ENCODE measurements at places on chromosomes 1 and 21. TPM values are rescaled to one million over a fixed set of nuclear protein-coding genes. Genes with fewer than 3 reads are reported as not detected.
A peak's percentile ranks its signal among the peaks of the same experiment; 100 is the strongest.

ERICH3 gene
- total RNA-seq = 0.09 TPM

PPIAL4G gene
- 0.23 TPM for total RNA-seq

ZNF669 gene
- 12.7 TPM for total RNA-seq

PGBD2 gene
- 6.7 TPM for total RNA-seq

GNAT2 gene
- not detected for total RNA-seq

S100A13 gene
- total RNA-seq = 40.6 TPM

DNA sequence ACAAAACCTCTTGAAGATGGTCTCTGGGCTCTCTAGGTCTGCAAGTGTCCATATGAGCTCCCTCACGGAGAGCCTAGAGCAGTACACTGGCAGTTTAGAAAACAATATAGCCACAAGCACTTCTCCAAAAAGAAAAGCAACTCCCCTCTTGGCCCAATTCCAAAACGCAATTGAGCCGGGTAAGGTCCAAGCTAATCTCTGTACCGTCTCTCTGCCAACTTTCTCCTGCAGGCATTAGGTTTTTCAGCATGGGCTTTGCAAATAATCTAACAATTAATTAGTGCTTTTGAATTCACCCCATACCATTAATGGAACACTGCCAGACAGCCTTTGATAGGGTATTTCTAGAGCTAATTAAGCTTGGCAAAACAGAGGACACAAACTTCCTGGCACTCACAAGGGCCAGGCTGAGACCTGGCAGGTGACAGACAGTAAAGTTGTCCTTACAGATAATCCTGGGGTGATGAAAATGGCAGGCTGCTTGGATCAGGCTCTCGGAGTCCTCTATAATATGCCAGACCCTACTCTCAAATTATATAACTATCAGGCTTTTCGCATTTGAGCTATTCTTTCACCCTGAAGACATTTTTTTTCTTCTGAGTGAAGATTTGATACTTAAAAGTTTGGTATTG, 39.8 kb downstream of the TGFBR3 start:
- ATAC-seq = no peak

DNA sequence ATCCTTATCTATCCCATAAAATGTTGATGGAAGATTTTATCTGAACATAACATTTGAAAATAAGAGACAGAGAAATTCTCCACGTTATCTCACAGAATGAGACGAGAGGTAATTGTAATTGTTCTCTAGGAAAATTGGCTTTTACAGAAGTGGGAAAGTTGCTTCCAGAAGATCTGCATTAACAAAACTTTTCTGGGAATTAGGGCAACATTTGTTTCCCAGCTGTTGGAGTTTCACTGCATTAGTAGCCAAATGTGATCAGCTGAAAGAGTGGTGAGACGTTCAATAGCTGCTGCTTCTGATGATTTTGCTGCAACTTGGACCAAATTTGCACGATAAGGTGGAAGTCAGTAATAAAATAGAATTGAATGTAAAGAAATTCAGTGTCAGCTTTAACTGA, 7.6 kb downstream of the CHODL start:
- no peak for ATAC-seq

DNA sequence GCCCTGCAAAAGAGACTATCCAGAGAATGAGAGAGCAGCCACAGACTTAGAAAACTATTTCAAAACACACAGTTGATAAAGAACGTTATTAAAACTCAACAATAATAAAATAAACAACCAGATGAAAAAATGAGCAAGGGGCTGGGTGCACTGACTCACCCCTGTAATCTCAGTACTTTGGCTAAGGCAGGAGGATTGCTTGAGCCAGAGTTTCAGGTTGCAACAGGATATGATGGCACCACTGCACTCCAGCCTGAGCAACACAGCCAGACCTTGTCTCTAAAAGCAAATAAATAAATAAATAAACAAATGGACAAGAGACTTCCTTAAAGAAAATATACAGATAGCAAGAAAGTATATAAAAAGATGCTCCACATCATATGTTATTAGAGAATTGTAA, 144.6 kb downstream of the LRRIQ3 start:
- ATAC-seq = no peak

GRCh38 chr1:202207292-202207691, 13.7 kb downstream of the LGR6 start:
- peak; percentile 78 for ATAC-seq

DNA sequence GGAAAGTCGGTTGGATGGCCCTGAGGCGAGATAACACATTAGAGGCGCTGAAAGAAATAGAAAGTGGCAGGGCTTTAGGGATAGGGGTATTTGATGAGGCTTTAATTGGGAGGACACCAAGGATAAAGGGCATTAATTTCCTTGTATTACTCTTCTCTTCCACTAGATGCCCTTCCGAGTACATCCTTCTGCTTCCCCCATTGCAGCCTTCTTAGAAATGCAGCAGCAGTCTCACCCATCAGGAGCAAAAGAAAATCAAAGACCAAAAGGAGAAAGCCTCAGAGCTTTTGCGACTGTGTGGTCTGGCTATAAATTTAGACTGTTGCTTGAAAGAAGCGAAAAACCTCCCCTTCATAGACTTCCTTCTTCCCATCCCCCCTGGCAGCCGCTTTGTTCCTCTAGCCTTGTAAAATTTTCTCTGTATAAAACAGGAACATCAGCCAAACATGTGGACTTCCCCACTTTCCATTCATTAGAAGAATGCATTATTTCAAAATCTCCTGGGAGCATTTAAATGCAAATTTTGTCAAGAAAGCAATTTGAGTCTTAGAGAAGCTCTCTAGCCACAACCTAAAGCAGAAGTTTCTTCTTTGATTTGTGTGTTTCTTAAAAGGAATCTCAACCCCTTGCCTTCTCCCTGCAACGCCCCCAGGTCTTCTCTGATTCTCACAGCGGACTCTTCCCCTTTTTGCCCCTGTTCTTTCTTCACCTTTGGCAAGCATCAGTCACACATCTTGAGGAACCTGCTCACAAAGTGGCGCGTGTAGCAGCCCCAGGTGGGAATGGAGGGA, 76.6 kb downstream of the NDUFS5 start:
- ATAC-seq = peak; percentile 18

DNA sequence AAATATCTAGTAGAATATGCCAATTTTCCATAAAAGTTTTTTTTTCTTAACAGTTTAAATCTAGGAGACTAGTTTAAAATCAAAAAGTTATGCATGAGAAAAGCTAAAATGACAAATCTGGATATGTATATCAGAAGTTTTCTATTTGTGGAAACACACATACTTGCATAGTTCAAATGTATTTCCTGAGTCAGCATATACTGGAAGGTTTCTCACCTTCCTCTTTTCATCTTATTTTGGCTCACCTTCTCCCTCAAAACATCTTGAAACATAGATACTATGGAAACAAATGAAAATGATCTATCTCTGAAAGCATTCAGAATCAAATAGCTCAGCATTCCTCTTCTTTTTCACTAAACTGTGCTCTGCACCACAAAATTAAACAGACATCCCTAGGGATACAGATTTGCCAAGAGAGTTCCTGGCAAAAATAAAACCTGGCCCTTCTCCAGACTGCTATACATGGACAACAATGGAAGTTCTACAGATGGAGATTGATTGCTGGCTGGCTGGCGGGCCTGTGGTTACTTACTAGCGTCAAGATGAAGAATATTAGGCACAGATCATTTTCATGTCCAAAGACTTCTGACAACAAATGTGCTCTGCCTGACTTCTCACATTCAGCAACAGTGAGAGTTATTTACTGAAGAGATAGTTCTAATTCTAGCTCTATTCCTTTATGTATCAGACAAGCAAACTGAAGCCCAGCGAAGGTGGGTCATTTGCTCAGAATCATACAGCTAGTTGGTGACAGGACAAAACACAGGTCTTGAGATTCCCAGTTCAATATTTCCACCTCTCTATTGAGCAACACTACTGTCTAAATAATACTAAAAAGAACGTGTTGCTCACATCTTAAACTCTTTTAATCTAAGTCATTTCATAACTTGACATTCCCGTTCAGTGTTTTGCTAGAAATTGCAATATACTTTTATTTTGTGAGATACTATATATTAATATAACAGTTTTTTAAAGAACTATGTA, 26.6 kb downstream of the DIPK1A start:
- peak; percentile 65 for ATAC-seq

GRCh38 chr1:182639330-182639729, 35.1 kb upstream of the RGS16 start:
- peak; percentile 71 for ATAC-seq

DNA sequence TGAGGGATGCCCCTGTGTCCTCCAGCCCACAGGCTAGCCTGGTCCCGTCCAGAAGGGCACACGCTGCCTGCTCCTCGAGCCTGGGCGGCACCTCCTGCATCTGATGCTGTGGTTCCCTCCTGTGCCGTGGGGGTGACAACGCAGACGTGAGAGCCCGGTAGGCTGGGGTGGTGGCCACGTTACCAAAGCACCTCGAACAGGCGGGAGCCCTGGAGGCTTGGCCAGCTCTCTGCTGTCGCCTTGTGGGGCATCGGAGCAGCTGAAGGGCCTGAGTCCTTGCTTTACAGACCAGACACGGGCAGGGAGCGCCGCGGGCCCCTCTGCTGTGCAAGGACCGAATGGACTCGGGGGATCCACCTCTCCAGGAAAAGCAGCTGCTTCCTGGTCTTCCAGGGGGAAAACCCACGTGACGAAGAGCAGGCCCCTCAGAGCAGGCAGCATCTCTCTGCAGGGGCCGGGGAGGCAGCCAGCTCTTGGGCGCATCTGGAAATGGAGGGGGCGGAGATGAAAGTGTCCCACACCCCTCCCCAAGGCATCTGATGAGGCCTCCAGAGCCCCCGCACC, 133.3 kb downstream of the NPHP4 start:
- no peak for ATAC-seq

DNA sequence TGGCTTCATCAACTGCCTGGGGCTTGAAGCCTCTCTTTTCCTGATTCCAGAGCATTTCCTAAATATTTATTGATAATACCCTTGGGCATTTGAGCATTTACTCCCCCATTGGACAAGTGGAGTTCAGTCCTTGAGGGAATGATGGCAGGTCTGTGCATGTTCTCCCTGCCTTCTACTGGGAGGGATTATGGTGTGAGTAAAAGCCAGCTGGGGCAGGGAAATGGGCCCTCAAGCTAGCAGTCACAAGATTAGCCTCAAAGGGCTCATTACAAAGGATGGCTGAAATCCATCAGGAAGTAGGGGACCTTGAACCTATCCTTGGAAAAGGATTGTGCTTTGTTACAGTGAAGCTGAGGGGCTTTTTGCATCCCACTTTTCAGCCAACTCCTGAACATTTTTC, 24.2 kb upstream of the OSBPL9 start:
- no peak for ATAC-seq

GRCh38 chr21:33402001-33402979, 923 bp upstream of the IFNGR2 start:
- peak; percentile 27 for ATAC-seq

DNA sequence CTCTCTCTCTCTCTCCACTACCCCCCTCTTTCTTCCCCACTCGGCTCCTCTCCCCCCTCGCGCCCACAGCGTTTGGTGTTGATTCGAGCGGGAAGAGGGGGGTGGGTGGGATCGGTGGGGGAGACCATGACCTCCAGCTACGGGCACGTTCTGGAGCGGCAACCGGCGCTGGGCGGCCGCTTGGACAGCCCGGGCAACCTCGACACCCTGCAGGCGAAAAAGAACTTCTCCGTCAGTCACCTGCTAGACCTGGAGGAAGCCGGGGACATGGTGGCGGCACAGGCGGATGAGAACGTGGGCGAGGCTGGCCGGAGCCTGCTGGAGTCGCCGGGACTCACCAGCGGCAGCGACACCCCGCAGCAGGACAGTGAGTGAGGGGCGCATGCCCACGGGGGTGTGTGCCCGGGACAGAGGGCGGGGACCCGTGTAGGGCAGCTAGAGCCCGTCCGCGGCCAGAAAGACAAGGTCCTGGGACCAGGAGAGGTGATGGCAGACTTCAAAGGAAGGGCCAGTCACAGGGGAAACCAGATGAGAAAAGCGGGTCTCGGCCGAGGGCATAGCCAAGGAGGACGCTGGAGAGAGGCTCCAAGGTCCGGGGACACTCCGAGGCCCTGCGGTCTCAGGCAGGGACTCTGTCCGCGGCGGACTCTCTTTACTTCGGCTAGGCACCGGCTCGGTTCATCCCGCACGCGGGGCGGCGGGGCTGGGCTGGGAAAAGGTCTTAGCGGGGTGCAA, at the start of gene PRRX1:
Gene PRRX1, plus strand, starts transcription at position 39 of the 735 bp plus-strand sequence. Its CDS starts 88 bp downstream, at position 127.
- ATAC-seq = peak; percentile 68

DNA sequence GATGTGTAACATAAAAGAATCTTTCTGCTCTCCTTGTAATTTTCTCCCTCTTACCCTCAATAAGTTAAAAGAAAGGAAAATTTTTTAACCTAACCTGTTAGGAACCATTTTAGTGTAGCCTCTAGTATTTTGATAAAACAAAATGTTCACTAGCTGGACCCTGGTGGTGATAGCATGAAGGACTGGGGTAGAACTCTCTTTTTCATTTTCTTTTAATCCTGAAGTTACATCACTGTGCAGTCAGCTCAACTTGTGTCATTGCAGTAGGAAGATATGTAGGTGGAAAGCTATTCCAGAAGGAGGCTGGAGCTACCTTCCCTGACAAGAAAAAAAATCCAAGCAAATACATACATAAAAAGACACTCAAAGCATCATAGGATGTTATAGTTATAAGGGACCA, 39.3 kb downstream of the NFIA start:
- ATAC-seq = no peak

GRCh38 chr1:9230869-9231533, 3.6 kb upstream of the H6PD start:
- ATAC-seq = no peak

GRCh38 chr1:94382201-94382600, 36.0 kb upstream of the ABCD3 start:
- no peak for ATAC-seq

GRCh38 chr1:3923378-3924185, 23.5 kb upstream of the C1orf174 start:
- no peak for ATAC-seq

GRCh38 chr1:205014783-205015182, 28.2 kb upstream of the CNTN2 start:
- no peak for ATAC-seq

DNA sequence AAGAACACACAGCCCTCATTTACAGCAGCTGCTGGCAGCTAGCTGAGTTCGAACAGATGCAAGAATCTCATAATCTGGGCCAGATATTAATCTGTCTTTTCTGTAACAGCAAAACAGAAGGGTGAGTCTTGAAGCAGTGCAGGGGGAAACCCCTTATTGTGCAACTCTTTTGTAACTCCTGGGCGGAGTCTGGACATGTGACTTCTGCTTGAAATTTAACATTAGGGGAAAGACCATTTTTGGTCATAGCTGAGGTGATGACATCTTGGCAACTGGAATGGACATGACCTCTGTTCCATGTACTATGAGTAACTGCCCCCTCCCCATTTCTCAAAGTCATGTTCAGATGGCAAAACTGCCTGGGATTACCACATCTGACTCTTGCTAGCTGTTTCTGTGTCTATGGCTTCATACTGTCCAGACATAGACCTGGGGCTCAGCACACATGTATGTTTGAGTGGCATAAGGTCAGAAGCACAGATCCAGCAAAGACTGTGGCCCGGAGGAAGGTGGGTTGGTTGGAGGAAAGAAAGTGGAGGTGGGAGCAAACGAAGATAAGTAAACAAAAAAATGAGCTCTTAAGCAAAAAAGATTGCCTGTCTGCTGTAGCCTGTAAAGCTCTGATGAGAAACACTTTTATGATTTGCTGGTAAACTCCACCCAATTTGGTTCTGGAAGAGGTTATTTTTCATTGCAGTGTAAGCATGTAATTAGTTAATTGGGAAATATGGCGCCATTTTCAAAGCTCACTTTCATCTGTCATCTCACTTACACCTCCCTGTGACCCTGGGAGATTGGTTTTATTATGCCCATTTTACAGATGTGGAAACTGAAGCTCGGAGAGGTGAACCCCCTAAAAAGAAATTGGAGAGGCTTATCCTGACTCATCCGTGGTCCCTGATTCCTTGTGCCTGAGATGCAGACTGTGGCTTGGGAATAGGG, 26.1 kb downstream of the ETS2 start:
- peak; percentile 91 for ATAC-seq
